Activated T-cell treated with anti-CD3 and anti-CD28 coated beads for 1 hour (primary cell): ENCODE measurements at places on chromosomes 13 and 19.
A peak's percentile ranks its signal among the peaks of the same experiment; 100 is the strongest.

GRCh38 chr19:45153339-45154063 is 7.3 kb downstream of the NKPD1 start:
- no peak for DNase-seq

GRCh38 chr13:63696055-63696454 is 2280.4 kb upstream of the PCDH20 start:
- no peak for DNase-seq

- DNase-seq, result no peak
Observed at GRCh38 chr13:113558461-113558860, 26.1 kb upstream of the TFDP1 start.

DNA sequence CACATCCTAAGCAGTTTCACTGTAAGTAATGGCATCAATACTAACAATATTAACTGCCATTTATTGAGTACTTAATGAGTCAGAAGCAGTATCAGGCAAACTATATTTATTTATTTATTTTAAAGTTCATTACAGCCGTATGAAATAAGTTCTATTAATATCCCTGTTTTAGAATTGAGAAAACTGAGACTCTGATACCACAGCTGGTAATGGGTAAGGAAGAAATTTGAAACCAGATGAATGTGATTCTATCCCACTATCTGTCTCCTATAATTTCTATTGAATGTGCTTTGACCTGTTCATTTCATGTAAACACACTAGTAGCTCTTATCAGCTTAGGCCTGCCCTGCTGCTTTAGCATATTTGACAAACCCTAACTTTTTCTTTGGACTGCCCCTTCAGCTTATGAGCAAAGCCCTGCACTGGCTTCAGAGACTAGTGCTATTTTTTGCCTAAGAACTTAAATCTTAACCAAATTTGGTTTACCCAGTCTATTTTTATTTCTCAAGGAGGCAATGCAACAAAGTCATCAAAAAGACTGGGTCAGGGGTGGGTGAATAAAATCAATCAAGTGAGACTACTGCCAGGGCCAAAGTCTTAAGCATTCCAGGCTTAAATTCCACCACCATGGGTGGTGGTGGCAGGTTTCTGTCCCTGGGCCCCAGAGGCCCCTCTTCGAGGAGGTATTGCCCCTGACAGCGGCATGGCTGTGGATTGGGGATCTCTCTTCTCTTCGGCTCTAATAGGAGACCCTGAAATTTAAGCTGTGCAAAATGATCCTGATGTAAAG is 143.4 kb downstream of the DLEU7 start:
- DNase-seq, result no peak

DNA sequence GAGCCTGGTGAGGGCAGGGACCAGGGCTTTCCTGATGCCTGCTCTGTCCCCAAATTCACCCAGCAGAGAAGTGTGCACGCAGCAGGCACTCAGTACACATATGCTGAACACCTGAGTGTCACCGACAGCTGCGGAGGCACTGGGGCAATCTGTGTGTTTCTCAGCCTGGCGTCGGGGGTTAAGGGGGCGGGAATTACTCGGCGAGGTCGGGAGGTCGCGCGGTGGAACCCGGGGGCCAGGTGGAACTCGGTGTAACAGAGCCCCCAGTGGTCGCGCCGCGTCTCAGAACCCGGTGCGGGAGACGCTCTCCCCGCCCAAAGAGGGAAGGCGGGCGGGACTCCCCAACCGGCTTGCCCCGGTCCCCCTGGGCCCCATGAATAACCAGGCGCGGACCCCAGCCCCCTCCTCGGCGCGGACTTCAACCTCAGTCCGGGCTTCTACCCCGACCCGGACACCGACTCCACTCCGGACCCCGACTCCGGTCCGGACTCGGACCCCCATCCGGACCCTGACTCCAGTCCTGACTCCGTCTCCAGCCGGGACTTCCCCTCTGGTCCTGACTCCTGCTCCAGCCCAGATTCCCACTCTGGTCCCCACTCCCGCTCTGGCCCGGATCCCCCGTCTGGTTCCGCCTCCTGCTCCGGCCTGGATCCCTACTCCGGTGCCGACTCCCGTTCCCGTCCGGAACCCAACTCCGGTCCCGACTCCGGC is at the start of gene SELENOV:
Gene SELENOV, plus strand, starts transcription at position 300 of the 711 bp plus-strand sequence. Its CDS starts 74 bp downstream, at position 374.
- no peak for DNase-seq

GRCh38 chr19:47357788-47358680 is 8.9 kb downstream of the DHX34 start:
- DNase-seq, result no peak

DNA sequence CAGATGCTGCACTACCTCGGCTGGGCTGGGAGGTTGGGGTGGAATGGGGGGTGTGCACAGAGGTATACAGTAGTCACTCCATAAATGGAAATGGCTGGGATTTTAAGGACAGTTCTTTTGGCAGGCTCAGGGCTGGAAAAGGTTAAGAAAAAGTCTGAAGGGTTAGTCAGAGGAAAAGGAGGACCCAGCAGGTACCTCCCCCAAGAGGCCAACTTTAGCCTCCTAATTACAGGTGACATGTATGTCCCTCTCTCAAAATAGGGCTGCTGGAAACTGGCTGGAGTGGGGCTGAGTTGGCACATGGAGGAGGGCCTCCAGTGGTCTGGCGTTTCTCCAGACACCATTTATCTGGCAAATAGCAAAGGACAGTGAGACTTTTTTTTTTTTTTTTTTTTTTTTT is 994 bp downstream of the CCDC194 start:
- no peak for DNase-seq

- no peak for DNase-seq
Observed at GRCh38 chr13:108787700-108788414, 158.4 kb downstream of the MYO16 start.

GRCh38 chr13:89925107-89925506 is 1422.4 kb upstream of the MIR17HG start:
- no peak for DNase-seq

GRCh38 chr19:17576758-17577456 is 21.5 kb downstream of the COLGALT1 start:
- no peak for DNase-seq

GRCh38 chr19:38417544-38418506 is 8.2 kb downstream of the RASGRP4 start:
- DNase-seq, result peak; percentile 18

DNA sequence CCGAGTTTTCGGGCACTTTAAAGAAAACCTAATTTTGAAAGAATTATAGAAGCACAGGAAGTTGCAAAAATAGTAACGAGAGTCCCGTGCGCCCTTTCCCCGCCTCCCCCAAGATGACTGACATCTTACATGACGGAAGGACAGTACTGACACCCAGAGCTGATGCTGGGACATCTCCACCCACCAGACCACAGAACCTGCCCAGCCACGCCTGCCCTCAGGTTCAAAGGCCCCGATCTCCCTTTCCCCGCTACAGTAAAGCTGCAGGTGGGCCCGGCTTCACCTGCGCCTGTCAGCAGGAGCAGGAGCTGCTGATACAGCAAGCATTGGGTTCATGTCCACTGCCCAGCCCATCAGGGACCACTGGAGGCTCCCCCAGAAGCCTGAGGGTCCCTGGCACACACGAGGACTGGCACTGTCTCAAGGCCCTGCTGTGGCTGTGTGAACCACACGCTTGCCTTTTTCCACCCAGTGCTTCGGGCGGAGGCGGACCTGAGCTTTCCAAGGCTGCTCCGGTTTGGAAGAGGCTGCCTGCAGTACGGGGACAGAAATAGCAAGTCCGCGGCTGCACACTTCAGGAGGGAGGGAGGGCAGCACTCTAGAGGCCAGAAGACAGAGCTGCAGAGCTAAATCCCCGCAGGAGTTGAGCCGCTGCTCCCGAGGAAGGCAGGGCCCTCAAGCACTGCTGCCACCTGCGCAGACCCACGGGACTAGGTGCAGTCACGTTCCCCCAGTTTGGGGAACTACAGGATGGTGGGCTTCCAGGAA is 8.7 kb downstream of the MAP2K2 start:
- DNase-seq, result peak; percentile 53

DNA sequence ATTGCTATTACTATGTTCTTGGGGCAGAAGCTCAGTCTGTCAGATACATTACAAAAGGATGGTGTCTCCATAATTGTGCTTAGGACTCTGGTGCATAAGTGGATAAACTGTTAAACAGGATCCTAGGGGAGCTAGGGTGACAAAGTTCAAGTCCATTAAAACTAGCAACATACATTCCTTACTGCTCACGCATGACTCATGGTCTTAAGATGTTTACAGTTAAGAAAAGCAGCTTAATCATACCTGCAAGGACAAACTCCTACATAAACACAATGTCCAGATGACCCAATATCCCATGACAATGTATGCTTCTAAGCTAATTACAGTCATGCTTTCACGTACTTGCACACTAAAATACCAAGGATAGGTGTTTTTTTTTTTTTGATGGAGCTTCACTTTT is 3.5 kb upstream of the ZNF701 start:
- DNase-seq, result no peak

DNA sequence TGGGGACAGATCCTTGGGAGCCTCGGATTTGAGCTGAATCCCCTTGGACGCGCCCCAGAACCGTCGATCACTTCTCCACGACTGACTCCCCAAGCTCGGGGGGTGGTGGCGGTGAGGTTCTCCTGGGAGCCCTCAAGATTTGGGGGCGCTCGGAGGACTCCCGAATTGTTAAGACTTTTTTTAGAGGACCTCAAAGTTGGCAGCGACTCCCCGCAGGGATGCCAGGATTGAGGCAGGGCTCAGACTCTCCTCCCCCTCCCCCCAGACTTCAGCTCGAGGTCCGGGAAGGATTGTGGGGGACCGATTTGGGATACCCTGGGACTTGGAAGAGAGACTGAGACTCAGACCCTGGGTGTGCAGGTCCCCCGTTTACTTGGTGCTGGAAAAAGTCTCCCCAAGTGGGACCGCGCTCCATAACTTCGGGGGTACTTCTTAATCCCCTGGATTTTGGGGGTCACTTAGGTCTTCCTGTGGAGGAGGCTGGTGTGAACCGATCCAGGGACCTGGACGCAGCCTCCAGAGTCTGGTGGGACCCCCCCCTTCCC is 665 bp downstream of the VASP start:
- DNase-seq, result no peak

DNA sequence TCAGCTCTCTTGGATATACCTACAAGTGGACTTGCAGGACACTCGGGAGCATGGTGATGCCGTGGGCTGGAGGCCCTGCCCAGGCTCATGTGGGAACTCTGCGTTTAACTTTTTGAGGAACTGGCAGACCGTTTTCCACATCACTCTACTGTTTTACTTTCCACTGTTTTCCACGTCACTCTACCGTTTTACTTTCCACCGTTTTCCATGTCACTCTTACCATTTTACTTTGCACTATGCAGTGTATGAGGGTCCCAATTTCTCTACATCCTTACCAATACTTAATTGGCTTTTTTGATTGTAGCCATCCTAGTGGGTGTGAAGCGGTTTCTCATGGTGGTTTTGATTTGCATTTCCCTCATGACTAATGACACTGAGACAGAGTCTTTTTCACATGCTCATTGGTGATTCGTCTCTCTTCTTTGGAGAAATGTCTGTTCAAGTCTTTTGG is 40.5 kb downstream of the GATAD2A start:
- no peak for DNase-seq

DNA sequence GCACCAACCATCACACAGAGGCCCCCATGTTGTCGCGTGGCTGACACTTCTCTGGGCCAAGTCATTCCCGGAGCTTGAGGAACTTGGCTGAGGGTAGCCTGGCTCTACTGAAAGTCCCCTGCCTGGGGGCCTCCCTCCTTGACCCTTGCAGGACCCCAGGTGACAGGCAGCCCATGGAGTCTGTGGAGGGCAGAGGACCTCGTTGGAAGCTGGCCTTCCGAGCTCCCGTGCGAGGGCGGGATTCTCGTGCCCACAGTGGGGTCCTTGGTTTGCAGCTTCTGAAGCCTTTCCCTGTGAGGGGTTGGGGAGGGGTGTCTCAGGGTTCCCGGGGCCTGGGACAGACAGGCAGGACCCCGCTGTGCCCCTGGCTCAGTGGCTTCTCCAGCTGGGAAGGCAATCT is 16.4 kb downstream of the NMRK2 start:
- DNase-seq, result no peak

DNA sequence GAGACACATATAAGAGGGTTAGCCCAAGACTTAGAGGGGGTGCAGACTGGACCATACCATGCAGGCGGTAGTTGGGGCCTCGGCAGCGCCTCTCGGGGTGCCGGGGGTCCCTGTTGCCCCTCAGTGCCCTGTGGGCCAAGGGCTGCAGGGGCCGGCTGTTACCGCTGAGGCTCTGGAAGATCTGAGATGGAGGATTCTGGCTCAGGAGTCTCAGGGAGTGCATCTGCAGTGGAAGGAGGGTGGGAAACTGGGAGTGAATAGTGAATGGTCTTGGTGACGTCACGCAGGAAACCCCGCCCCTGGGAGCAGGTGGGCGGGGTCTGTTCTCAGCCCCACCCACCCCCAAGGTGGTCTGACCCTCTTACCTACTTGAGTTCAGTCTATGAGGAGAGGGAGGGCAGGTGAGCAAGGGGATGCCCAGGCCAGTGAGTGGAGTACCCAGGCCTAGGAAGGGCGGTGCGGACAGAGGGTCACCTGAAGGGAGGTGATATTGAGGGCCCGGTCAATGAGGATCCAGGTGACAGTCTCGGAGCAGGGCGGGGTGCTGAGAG is 1.7 kb upstream of the DBP start:
- DNase-seq, result no peak

DNA sequence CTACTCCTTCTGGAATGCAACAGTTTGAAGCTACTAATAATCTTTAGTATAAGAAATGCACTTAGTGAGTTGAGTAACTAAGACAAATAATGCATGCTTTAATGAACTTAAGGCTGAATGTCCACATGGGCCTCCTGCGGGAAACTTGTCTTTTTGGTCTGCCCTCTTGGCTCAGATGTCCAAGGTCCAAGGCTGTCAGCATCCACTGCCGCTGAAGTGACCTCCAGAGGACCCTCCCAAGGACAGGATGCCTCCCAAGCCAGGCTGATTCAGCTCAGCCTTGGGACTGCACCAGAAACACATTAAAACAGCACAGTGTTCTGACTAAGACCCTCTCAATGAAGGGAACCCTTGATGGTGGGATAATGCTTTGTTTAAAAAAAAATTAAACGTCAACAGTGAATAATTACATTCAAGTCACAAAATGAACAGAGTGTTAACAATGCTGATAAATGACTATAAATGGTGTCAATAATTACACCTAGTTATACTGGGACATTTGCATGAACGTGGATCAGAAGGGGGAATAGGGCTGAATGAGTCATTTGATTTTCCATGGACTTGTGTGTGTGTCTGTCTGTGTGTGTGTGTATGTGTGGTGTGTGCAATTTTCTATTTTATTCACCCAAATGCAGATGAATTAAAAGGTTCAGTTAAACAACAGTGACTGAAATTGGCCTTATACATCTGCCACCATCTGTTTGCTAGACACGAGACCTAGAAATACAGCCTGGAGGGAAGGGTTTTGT is 150.5 kb downstream of the COL4A1 start:
- DNase-seq, result no peak
